ENCODE measurements at places on chromosomes 12 and 14.

- DNase-seq = no peak
Measured at GRCh38 chr14:55249423-55249822, 21.8 kb upstream of the FBXO34 start.

- DNase-seq = no peak
Measured at GRCh38 chr14:94748667-94749347, 21.1 kb downstream of the GSC start.

DNA sequence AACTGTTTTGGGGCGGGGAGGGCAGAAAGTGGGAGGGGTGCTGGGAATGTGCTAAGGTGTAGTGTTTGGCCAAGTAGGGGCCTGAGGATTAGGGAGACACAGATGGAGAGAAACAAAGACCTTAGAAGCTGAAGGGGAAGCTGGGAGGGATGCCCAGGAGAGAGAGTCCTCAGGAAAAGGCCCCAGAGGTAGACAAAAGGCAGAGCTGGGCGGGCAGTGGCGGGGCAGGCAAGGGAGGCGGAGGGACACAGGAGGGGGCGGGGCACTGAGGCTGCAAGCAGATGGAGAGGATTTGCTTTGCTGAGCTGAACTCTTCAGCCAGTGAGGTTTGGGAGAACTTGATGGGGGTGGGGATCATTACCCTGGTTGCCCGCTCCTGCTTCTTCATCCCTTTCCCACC lies 2.8 kb downstream of the PTMS start:
- no peak for DNase-seq

GRCh38 chr12:1552171-1552570 lies 42.2 kb downstream of the FBXL14 start:
- no peak for DNase-seq

- no peak for DNase-seq
Measured at GRCh38 chr12:83031196-83031595, 344.5 kb downstream of the TMTC2 start.

DNA sequence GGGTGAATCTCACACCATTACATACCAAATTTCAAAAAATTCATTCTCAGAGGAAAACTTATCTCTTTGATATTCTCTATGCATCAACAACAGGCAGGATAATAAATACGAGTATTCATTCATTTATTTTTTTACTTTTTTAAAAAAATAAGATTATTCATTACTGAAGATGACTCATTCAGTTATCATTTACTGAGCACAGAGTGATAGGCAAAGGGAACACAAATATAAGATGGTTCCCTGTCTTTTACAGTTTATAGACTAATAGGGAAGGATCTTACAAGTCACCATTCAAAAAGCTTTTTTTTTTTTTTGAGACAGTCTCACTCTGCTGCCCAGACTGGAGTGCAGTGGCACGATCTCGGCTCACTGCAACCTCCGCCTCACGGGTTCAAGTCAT lies 5.0 kb upstream of the PABPN1 start:
- no peak for DNase-seq

- DNase-seq = no peak
Measured at GRCh38 chr14:52238682-52239081, 28.8 kb upstream of the PTGDR start.

GRCh38 chr14:103628221-103628683 lies 759 bp upstream of the KLC1 start:
- no peak for DNase-seq

GRCh38 chr14:95652690-95653089 lies 33.5 kb upstream of the TCL1B start:
- DNase-seq = no peak

- no peak for DNase-seq
Measured at GRCh38 chr12:68695454-68695853, 8.7 kb downstream of the NUP107 start.

- no peak for DNase-seq
Measured at GRCh38 chr14:51836417-51836816, 24.0 kb upstream of the GNG2 start.

DNA sequence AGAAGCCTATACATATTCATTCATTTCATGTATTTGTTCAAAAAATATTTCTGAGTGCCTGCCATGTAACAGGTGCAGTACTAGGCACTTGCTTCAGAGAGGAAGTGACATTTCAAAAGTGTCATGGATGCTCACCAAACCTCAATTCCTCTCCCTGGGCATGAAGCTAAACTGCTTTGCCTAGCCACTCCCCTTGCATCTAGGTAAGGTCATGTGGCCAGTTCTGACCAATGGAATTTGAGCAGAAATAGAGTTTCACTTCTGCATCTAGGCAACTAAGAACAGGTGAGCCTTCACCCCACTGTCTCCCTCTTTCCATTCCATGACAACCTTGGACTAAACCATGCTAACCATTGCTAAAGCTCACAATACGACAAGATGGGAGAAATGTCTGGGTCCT lies 27.6 kb downstream of the TC2N start:
- DNase-seq = no peak

DNA sequence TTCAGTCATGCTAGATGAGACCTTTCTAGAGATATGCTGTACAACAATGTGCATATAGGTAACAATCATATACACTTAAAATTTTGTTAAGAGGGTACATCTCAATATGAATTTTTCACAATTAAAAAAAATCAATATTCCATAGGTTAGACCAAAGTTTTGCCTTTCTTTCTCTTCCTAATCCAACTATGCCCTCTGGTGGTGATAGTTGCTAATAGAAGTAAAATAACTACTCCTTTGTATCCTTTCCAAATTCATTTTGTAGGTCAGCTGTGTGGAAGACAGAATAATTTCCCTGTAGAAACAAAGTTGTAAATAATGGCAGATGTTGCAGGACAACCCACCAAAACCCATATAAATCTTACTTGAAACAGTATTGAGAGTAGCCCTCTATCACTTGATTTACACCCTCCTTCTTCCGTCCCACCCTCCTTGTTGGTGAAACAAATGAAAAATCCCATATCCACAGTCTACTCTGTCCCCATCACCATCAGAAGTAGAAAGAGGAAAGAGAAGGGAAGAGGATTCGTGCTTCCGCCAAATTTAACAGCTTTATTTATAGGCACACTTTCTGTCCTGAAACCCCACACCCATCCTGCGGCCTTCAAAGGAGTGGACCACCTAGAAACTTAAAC lies 34.2 kb upstream of the KICS2 start:
- DNase-seq = no peak

DNA sequence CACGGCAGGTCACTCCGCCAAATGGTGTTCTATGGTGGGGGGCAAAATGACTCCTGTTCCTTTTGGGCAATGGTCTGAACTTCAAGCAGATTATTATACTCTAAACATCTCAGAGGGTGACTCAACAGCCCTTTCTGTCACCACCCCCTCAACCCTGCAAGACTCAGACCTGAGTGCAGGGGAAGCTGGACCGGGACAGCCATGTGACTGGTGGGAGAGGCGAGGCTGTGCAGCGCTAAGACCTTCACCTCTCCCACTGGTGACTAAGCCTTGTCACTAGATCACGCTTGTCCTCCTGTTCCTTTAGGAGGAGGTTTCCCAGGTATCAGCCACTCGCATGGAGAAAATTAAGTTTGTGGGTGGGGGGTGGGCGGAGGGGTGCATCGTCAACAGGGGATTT lies 67.1 kb upstream of the CCND2 start:
- no peak for DNase-seq

DNA sequence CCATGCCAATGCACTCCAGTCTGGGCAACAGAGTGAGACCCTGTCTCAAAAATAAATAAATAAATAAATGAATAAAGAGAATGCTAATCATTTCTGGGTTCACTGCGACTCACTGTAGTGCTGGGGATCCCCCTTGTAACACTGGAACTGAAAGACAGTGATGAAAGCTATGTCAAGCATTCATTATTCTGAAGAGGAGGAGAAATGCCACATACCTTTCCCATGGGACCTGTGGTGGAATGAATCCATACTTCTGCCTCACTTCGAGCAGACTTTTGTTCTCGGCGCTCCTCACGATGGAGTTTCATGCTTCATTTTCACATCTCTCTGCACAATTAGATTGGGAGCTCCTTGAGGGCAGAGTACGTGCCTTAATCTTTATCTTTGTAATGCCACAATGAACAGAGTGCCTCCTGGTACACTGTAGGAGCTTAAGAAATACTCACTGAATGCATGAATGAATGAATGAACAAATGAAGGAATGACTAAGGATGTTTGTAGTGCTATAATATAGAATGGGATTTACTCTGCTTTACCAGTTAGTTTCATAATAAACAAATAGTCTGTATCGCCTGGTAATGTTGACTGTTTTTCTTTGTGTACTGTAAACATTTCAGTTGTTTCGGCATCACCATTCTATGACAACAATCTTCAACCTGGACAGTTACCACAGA lies 45.8 kb downstream of the DRAM1 start:
- DNase-seq = no peak

- DNase-seq = no peak
Measured at GRCh38 chr12:68403296-68403695, 71.1 kb upstream of the MDM1 start.

DNA sequence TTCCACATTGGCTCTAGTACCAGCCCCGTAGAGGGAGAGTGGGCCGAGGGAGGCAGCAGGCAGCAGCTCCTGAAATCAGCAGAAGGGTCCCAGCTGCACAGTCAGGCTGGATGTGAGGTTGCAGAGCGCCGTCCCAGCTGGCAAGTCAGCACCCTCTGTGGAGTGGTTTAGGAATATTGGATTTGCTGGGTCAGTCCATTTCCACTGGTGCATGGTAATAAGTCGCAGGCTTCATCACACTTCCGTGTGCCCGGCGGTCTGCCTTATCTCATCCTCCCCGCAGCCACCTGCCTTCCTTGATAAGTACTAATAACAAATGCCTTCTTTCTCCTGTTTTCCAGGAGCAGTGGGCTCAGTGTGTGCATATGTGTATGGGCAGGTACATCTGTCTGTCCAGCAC lies 112.9 kb downstream of the TSPAN9 start:
- no peak for DNase-seq

- DNase-seq = no peak
Measured at GRCh38 chr12:16359512-16360491, 12.4 kb downstream of the MGST1 start.

GRCh38 chr14:61585598-61586543 lies 109.4 kb upstream of the HIF1A start:
- no peak for DNase-seq

GRCh38 chr14:74508292-74508731 lies 14.7 kb downstream of the ISCA2 start:
- no peak for DNase-seq

GRCh38 chr14:67567654-67568053 lies 32.4 kb downstream of the PIGH start:
- no peak for DNase-seq

DNA sequence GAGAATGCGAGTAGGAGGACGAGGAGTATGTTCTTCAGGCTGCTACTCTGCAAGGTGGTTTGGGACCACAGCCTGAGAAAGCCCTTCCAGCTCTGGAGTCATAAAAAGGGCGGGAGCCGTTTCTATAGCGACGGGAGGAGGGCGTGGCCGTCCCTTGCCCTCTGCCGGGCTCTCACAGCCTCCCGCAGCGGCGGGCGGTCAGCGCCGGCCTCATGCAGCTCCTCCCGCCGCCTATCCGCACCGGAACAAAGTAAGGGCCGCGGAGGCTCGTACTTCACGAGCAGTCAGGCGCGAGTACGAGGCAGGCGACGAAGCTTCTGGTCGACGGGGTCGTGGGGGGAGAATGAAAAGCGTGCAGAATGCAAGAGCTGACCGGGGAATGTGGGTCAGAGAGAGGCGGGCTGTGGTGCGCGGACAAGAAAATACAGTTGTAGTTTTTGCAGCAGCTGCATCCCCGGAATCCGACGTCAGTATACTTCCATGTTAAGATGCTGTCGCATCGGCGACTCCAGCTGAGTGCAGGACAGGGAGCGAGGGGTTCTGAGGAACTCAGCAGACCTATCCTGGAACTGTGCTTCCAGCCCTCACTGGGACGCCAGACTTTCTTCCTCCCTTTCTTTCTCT lies at the start of gene DYRK4:
DYRK4 (plus strand) TSS at position 175 of the 624 bp plus-strand sequence; CDS start at position 213, 38 bp downstream.
- DNase-seq = no peak

DNA sequence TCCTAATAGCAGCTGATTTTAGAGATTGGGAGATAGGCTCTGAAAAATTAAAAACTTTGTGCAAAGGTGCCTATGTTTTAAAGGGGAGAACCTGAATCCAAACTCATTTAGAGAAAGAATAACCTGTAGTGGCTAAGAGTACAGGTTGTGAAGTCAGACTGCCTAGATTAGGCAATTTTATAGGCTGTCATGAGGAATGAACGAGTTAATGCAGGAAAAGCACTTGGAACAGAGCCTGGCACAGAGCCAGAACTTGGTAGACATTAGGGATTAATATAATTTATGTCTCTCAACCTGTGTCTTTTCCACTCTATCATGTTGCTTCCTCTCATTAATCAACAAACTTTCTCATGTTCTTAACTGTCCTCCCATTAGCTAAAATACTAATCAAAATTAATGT lies 98.1 kb downstream of the WIF1 start:
- DNase-seq = no peak

DNA sequence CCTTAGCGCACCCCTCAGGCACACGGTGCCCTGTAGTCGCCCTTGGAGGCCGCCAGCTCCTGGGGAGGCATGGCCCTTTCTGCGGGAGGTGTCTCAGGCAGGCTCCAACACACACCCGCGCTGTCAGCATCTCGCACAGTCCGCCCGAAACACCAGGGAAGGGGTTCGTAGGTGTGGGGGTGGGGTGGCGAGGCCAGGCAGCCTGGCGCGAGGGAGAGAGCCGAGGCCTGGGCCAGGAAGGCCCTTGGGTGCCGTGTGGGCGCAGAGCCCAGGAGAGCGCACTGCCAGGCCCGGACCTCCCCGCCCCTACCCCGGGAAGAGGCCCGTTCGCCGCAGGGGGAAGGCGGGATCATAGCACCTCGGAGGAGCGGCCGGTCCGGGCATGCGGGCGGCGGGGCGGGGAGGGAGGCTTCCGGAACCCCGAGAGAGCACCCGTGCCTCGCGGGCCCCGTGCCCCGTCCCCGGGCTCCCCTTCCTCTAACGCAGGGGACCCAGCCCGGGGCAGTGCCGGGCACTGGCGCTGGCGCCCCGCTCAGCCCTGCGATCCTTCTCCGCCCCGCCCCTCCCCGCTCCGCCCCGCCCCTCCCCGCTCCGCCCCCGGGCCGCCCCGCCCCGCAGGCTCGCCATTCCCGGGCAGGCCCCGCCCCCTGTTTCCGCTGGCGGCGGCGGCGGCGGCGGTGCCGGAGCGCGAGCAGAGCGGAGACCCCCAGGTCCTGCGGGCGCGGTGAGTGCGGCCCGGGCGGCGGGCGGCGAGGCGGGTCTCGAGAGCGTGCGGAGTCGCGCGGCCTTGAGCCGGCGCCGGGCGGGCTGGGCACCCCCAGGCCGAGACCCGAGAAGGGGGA lies at the start of gene TSPAN9:
TSPAN9 (plus strand) TSS at position 650 of the 842 bp plus-strand sequence. CDS start 123,815 bp downstream, outside the sequence.
- DNase-seq = peak; percentile 43

DNA sequence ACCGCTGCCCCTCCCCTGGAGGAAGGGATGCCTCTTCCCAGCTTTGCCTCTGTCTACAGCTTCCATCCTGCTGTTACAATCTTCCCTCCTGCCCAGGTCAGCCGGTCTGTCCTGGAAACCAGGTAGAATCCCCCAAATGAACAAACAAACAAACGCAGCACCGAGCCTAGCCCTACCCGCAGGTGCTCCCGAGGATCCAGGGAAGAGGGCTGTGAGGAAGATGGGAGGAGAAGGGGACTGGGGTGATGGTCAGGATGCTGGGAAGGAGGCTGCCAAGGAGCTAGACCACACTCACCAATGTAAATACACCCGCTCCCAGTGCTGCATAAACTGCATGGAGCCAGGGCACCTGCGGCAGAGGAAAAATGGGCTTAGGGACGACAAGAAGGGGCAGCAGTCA lies 16.6 kb downstream of the FAIM2 start:
- no peak for DNase-seq
